ENCODE measurements at places on chromosomes 12 and 14. TPM values are rescaled to one million over a fixed set of nuclear protein-coding genes. Genes with fewer than 3 reads are reported as not detected.

GRCh38 chr12:109753054-109753401, 39.4 kb downstream of the FAM222A start:
- H3K4me3 ChIP-seq: no peak overlapping the region
- H3K4me1 ChIP-seq: peaks cover 2% of the 10 kb centered on the region
- no peaks in the 10 kb centered on the region for H3K36me3 ChIP-seq
- no peaks in the 10 kb centered on the region for H3K27me3 ChIP-seq

DNA sequence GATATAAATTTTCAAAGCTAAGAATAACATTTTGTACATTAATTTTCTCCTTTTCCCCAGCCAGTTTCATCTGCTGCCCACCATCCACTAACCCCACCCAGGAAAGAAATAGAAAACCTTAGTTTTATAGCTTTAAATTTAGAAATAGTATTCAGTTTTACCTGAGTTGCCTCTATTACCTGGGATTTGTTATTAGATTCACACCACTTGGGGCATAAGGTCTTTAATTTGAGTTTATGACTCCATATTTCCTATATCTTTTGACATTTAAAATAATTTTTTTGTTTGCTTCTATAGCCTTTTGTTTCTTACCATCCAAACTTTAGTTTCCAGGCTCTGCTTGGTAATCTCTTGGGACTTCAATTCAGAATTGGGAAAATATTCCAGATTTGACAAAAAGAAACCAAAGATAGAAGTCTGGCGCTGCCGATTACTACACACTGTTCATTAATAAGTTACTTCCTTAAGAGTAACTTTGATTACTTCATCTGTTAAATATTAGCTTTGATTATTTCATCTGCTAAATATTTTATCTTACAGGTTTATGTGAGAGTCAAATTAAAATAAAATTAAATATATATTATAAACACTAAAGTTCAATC, 485.5 kb upstream of the FOXG1 start:
- H3K27me3 ChIP-seq: no peaks in the 10 kb centered on the region
- no peak overlapping the region for H3K4me3 ChIP-seq
- H3K4me1 ChIP-seq: no peaks in the 10 kb centered on the region
- no peaks in the 10 kb centered on the region for H3K36me3 ChIP-seq

DPF3 gene
- total RNA-seq: 0.14 TPM

KRT82 gene
- not detected for total RNA-seq
